ENCODE measurements at places on chromosomes 3 and 15.

DNA sequence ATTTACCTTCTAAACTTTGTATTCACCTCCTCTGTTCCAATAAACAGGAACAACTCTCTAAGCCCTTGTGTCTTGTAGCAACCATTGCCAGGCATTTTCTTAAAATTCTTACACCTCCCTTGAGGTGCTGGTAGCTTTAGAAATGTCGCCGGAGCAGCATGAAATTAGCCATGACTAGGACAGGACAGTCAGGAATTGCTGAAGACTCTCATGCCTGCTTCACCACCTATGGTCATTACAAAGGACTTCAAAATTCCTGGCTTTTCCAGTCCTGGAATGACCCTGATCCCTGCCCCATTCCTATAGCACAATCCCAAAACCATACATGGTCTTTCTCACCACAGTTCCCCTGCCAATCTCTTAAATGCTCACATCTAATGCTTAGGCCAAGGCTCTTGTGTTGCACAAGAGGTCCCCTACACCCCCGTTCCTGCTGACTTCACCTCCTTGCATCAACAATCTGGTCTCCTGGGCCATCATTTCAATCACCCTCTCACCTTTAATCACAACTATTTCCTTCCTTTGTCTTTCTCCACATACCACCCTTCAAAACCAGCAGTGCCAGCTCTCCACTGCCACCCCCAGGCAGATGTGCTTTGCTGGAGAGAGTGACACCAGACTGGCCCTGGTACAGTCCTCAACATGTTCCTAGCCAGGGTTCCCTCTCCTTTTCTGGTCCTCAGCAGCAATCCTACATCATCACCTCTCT, 113.2 kb upstream of the TJP1 start:
- DNase-seq: no peak

- DNase-seq: no peak
Measured at GRCh38 chr3:114756506-114757279, 390.4 kb downstream of the ZBTB20 start.

DNA sequence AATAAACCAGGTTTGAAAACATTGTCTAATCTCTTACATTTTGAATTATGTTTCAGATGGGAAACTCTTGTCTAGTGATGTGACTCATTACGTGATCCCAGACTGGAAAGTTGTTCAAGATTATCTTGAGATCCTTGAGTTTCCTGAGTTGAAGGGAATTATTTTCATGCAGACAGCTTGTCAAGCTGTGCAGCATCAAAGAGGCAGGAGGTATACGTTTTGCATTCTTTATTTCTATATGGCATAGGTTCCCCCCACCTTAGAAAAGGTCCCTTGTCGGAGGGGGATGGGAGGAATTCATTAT, 1.5 kb downstream of the DIS3L start:
- no peak for DNase-seq

DNA sequence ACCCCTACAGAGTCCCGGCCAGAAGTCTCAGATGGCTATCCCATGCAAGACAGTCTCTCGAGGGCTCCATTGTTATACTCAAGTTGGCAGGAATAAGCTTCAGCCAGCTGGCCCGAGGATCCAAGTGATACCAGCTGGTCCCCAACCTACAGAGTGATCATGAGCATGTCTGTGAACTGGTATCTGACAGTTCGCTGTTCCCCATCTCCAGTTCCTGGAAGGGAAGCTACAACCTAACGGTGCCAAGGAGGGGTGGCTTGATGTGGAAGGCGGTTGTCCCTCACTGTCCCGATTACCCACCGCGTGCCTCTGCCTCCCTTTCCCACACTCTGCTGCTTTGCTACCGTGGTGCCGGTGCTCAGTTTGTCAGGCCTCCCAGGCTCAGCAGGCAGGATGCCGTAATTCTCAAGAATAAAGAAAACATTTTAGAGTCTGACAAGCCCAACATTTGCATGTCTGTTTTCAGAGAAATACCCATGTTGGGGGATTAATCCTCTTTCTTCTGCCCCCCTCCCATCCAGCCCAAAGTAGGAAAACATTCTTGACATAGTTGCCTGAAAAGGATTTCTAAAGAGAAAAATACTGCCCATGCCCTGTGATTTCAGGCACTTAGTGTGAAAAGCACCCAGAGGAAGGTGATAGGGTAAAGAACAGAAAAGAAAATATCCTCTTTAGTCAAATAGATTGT, 49.4 kb upstream of the HES1 start:
- no peak for DNase-seq

DNA sequence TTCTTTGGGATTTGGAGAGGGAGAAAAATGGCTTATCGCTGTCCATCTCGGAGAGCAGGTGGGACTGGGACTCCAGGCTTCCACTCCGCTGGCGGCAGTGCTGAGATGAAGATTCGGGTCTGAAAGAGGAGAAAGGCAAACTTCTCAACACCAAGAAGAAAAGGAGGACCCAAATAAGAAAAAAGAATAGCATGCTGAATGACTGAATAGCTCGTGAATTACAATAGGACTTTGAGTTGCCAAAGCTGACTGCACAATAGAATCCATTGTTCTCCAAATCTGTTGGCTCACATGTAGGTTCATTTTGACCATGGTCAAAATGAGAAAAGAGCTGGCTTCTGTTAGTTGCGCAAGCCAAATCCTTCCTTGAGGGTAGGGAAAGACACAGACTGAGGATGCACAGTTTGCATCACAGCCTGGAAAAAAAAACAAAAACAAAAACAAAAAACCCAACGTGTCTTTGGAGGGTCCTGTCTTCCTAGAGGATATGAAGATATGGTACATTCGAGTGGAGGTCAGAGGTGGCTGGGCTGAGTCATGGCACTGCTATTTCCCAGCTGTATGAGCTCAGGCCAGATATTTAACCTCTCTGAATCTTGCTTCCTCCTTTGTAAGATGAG, 59.3 kb upstream of the LMOD3 start:
- DNase-seq: no peak

GRCh38 chr3:22856811-22857210, 346.3 kb upstream of the UBE2E2 start:
- DNase-seq: no peak

DNA sequence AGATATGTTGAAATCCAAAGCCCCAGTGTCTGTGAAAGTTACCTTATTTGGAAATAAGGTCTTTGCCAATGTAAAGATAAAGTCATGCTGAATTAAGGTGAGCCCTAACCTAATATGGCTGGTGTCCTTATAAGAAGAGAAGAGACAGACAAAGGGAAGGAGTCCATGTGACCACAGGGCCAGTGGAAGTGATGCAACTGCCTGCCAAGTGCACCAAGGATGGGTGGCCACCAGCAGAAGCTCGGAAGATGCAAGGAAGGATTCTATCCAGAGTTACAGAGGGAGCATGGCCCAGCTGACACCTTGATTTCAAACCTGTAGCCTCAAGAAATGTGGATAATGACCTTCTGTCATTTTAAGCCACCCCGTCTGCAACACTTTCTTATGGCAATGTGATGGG, 35.3 kb upstream of the PGPEP1L start:
- DNase-seq: no peak

GRCh38 chr15:27324886-27325615, 354.1 kb downstream of the GABRG3 start:
- no peak for DNase-seq

GRCh38 chr3:111750278-111750884, 108.7 kb upstream of the PHLDB2 start:
- no peak for DNase-seq

DNA sequence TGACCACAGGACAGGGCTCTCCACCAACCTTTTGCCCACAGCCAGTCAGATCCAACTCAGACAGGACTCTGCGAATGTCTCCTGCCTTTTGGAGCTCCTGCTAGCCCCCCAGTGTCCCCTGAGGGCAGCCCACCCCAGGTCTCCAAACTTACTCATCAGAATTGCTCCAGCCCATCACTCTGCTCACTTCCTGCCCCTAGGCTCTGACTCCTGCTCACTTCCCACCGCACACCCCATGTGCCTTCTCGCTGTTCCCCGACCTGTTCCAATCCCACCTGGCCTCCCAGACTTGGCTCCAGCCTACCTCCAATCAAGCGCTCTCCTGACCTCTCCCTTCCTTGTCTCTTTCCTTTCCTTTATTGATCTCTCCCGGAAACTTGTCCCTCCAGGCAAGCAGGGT, 5.9 kb upstream of the STRA6 start:
- no peak for DNase-seq

DNA sequence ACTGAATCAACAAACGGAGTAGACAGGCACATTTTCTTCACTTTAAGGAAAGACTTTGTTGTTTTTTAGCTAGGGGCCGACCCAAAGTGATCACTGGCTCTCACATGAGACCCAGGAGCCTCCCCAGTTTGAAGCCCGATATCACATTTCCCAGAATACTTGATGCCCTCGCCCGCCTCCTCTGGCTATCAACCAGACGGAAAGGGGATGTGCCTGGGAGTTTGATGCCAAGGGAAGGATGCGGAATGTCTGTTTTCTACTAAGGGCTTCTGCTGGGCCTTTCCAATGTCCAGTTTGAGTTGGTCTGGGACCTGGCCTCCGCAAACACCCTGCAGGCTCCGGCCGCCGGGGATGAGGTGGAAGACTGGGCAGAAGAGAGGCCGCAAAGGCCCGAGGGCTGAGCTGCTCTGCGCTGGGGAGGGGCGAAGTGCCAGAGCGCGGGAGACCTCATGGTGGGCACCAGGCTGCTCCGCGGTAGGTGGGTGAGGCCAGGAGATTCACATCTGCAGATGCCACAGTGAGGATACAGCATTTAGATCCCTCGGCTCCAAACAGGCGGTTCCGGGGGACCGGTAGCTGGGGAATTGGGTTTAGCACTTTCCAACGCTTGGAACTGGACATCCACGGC, 491 bp upstream of the ZNF774 start:
- no peak for DNase-seq

DNA sequence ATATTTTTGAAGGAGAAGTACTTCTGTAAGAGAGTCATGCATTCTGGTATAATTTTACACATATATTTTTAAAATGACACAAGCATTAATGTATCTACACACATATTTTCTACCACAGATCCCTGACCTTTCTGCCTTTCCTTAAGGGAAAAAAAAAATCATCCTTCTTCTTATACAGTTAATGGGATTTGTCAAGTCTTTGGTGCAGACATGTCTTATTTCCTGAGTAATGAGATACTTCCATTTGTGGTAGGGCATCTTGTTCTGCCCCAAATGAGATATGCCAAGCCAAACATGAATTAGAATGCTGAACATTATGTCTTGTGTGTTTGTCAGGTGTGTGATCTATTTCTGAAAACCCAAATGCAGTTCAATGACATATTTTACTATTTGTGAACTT, 329.9 kb downstream of the RBMS3 start:
- DNase-seq: no peak

GRCh38 chr3:159305017-159305416, 503.2 kb downstream of the MFSD1 start:
- no peak for DNase-seq

GRCh38 chr15:33735637-33736247, 232.6 kb upstream of the CHRM5 start:
- no peak for DNase-seq

DNA sequence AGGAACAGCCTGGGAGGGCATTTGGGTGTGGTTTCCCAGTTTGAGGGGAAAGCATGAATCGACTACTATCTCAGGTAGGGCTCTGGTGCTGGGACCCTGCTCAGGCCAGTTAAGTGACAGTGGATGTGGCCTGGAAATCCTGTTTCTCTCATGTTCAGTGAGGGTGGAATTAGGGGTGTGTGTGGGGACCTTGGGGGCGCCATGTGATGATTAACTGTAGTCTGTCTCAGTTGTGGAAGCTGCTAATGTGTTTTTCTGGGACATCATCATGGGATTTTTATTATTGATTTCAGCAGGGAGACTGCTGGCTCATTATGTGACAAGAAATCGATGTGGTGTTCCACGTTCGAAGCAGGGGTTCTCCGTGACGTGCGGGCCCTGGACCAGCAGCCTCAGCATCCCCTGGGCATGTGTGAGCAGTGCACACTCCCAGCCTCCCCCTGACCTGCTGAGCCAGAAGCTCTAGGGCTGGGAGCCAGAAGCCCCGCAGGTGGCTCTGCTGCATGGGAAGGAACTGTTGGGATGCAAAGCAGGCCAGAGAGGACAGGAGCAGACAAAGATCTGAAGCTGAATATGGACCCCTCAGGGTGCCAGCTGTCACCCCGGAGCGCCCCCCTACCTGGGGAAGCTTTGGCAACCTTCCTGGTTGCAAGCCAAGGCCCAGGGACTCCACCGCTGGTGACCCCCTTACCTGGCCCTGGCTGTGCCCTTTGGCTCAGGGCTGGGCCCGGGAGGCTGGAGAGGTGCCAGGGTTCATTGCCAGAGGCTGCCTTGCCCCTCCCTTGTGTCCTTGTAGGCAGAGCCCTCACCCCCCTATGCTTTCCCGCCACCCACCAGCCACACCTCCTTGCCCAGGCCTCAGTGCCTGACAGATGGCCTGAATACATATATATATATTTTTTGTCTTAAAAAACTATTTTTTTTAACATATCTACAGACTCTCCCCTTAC, 149.8 kb downstream of the APBA2 start:
- no peak for DNase-seq

GRCh38 chr15:96495386-96495785, 164.9 kb downstream of the NR2F2 start:
- DNase-seq: no peak

- DNase-seq: no peak
Measured at GRCh38 chr3:94036909-94037507, 8.6 kb upstream of the STX19 start.

GRCh38 chr15:68542771-68543164, 36.0 kb upstream of the CORO2B start:
- no peak for DNase-seq

- DNase-seq: no peak
Measured at GRCh38 chr15:47764666-47765065, 47.4 kb downstream of the SEMA6D start.

DNA sequence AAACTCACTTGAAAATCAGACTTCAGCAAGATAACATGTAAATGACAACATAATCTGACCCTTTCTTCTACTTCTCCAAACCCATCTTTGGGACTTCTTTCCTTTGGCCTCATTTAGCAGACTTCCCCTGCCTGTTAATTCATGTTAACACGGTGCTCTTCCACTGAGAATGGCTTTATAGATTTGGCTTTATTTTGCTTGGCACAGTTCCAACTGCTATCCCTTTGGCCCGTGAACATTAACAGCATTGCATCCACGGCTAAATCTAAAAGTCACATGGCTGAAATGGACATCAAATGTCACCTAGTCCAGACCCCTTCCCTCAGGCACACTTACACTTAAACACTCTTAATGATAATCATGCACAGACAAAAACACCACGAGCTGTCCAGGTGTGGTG, 3.8 kb downstream of the ZMAT3 start:
- no peak for DNase-seq

DNA sequence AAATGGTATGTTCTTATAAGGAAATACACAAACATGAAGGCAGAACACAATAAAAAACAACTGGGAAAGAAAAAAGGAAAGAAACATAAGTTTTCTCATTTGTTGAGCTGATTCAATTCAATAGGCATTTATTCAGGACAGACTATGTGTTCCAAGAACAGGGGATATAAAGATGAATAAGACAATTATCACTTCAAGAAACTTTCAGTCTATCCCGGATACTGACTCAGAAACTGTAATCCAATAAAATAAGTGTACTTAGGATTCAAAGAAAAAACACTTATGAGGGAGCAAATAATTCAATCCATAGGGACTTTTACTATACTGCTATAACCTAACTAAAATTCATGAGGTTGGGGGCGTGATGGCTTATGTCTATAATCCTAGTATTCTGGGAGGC, 3.5 kb upstream of the POPDC2 start:
- DNase-seq: no peak

- no peak for DNase-seq
Measured at GRCh38 chr15:58469432-58470353, 37.9 kb downstream of the LIPC start.

Data from left renal cortex interstitium (tissue), 4 donors.